ENCODE measurements at places on chromosomes 6 and 20. TPM values are rescaled to one million over a fixed set of nuclear protein-coding genes. Genes with fewer than 3 reads are reported as not detected.

The TPBG gene
- 6.3 TPM for total RNA-seq

The SRSF12 gene
- 3.2 TPM for total RNA-seq

The FYN gene
- total RNA-seq: 65.9 TPM

The SLC44A4 gene
- total RNA-seq: 6.2 TPM

The STK4 gene
- 26.0 TPM for total RNA-seq

The WFDC5 gene
- not detected for total RNA-seq

The ADGRF5 gene
- 4.7 TPM for total RNA-seq

The HLA-DRA gene
- total RNA-seq: 59.9 TPM

The COL20A1 gene
- total RNA-seq: 0.17 TPM

The ERVFRD-1 gene
- not detected for total RNA-seq

The SAMD5 gene
- total RNA-seq: 3.9 TPM

The DPPA5 gene
- total RNA-seq: not detected

DNA sequence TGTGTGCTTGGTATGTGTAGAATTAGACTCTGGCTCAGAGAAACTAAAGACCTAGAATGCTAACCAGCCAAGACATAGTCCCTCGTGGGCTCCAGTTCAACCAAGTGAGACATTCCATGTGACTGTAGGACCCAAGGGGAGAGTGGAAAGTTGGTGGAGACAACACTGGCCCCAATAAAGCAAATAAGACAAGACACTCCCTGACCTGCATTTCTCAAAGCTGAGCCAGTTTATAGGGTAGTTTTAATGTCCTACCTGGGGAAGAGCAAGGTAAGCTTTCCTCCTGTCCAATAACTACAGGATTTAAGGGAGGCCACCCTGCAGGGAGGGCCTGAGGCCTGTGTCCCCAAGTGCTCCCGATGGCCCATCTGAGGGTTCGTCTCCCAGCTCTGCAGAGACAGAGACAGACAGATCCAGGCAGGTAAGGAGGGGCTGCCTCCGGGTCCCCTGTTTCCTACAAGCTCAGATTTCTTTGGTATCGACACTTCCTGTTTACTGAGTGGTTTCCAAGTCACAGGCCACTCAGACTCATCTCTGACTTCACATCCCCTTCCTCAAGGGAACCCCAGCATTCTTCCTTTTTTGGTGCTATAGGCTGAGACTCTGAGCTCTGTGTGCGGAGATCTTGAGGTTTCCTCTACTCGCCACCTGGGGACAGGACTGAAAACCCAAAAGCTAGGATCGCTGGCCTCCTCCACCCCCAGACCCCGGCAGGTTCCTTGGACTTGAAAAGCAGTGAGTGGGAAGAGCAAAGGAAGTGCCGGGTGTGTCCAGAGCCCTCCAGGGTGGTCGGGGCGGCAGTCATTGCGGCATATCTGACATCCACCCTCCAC lies 92.4 kb downstream of the PRND start:
- DNase-seq: no peak
- no peak overlapping the region for H3K4me3 ChIP-seq
- H3K36me3 ChIP-seq: no peaks in the 10 kb centered on the region
- H3K27me3 ChIP-seq: no peaks in the 10 kb centered on the region
- peaks cover 8% of the 10 kb centered on the region for H3K4me1 ChIP-seq
- peak overlapping the region; percentile 38 for H3K27ac ChIP-seq

- no peaks in the 10 kb centered on the region for H3K36me3 ChIP-seq
- no peak for DNase-seq
- H3K4me3 ChIP-seq: no peak overlapping the region
- no peak overlapping the region for H3K27ac ChIP-seq
Measured at GRCh38 chr20:44459271-44459670, 16.4 kb upstream of the TTPAL start.

DNA sequence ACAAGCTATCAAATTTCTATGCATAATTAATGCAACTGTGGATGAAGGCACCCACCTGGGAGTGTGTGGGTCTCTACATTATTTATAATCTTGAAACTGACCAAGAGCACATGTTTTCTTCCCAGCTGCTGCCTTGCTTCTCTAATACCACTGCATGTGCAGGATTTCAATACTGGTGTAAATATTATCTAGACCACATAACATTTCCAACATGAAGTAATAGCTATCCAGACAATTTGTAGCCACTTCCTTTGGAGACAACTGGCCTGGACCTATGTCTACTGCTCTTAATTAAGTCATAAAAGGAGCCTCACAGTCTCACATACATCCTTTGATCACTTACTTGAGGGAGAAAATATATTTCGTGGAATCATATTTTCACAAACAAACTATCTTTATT lies 180.7 kb downstream of the HIVEP2 start:
- no peaks in the 10 kb centered on the region for H3K27me3 ChIP-seq
- no peak overlapping the region for H3K27ac ChIP-seq
- DNase-seq: no peak
- no peaks in the 10 kb centered on the region for H3K4me1 ChIP-seq

GRCh38 chr20:56698297-56698696 lies 69.2 kb downstream of the TFAP2C start:
- no peak overlapping the region for H3K4me3 ChIP-seq
- H3K36me3 ChIP-seq: no peaks in the 10 kb centered on the region
- DNase-seq: no peak

GRCh38 chr6:36444470-36444869 lies 1.7 kb downstream of the KCTD20 start:
- H3K27me3 ChIP-seq: no peaks in the 10 kb centered on the region
- H3K4me1 ChIP-seq: peaks cover 15% of the 10 kb centered on the region
- H3K36me3 ChIP-seq: no peaks in the 10 kb centered on the region
- H3K4me3 ChIP-seq: peak overlapping the region; percentile 78
- no peak for DNase-seq

- no peaks in the 10 kb centered on the region for H3K27me3 ChIP-seq
- H3K27ac ChIP-seq: no peak overlapping the region
- H3K4me3 ChIP-seq: no peak overlapping the region
- H3K36me3 ChIP-seq: no peaks in the 10 kb centered on the region
- no peaks in the 10 kb centered on the region for H3K4me1 ChIP-seq
Measured at GRCh38 chr6:69729870-69730449, 66.8 kb downstream of the LMBRD1 start.

DNA sequence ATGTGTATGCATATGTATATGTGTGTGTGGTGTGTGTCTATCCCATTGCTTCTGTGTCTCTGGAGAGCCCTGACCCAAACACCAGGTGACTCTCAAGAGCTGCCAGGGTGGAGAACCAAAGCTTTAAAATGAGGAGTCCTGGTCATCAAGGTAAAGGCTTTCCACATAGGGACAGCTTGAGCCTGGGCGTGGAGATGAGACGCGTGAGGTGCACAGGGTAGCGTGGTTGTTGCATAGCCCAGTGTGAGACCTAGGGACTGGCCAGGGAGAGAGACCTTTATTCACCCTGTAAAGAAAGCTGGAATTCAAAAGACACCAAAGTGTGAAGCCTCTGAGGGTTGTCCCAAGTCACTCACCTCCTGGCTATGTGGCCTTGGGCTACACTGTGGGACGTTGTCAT lies 149.1 kb downstream of the SYCP2 start:
- no peaks in the 10 kb centered on the region for H3K36me3 ChIP-seq
- H3K27me3 ChIP-seq: no peaks in the 10 kb centered on the region
- no peaks in the 10 kb centered on the region for H3K4me1 ChIP-seq
- no peak overlapping the region for H3K27ac ChIP-seq

DNA sequence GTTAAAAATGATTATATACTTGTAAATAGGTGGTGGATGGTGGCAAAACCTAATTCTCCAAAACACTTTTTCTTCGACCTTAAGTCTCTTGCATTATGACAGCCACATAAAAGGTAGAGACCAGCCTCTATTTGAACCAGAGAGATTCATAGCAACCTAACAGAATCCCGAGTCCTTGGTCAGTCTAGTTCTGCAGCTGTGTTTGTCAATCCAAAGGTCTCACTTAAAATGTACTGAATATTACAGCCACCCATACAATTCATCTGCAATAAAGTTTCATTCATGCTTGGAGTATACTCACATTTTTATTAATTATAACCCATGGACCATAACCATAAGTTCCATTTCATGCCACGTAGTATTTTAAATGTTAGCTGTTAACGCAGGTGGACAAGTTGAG lies 87.2 kb downstream of the EPM2A start:
- no peaks in the 10 kb centered on the region for H3K27me3 ChIP-seq
- no peak overlapping the region for H3K4me3 ChIP-seq
- no peak for DNase-seq
- no peaks in the 10 kb centered on the region for H3K36me3 ChIP-seq

- H3K27ac ChIP-seq: no peak overlapping the region
- no peaks in the 10 kb centered on the region for H3K36me3 ChIP-seq
- no peaks in the 10 kb centered on the region for H3K27me3 ChIP-seq
- no peaks in the 10 kb centered on the region for H3K4me1 ChIP-seq
Measured at GRCh38 chr6:102501615-102502014, 1108.1 kb downstream of the GRIK2 start.

GRCh38 chr6:139650941-139651340 lies 276.5 kb upstream of the CITED2 start:
- no peak overlapping the region for H3K4me3 ChIP-seq
- H3K36me3 ChIP-seq: no peaks in the 10 kb centered on the region
- no peak for DNase-seq
- no peak overlapping the region for H3K27ac ChIP-seq
- H3K27me3 ChIP-seq: no peaks in the 10 kb centered on the region

GRCh38 chr20:23889775-23890187 lies 10.2 kb upstream of the CST5 start:
- no peaks in the 10 kb centered on the region for H3K27me3 ChIP-seq
- no peak overlapping the region for H3K4me3 ChIP-seq
- no peak overlapping the region for H3K27ac ChIP-seq
- H3K4me1 ChIP-seq: no peaks in the 10 kb centered on the region
- DNase-seq: no peak
- no peaks in the 10 kb centered on the region for H3K36me3 ChIP-seq

DNA sequence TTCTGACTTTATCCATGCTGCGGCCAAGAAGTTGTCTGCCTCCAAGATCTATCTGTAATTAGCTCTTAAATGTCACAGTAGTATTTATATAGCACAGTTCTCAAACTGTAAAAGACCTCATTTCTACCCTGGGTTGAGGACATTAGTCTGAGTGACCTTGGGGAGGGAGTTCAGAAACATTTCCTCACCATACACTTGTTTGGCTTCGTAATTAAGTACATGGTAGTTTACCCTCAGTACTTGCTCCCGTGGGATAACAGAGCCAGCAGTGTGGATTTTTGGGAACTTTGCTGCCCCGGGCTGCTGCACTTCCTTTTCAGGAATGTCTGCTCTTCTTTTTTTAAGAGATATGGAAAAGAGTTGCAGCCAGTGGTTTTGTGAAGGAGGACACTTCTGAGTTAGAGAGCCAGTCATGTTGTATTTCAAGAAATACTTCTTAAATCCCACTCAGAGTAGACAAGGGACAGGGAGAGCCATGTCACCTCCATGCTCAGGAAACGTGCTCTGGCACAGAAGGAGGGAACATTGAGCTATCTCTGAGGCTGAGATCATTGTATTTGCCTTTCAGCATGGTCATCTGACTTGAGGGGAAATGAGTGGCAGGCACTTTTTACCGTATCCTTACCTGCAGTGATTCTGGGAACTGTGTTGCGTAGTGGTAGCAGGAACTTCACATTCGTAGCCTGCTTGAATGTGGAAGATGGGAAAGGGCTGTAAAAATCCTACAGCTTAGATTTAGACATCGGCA lies 33.6 kb downstream of the RPRD1B start:
- no peaks in the 10 kb centered on the region for H3K36me3 ChIP-seq
- DNase-seq: no peak
- H3K4me3 ChIP-seq: no peak overlapping the region
- no peaks in the 10 kb centered on the region for H3K27me3 ChIP-seq
- no peak overlapping the region for H3K27ac ChIP-seq

DNA sequence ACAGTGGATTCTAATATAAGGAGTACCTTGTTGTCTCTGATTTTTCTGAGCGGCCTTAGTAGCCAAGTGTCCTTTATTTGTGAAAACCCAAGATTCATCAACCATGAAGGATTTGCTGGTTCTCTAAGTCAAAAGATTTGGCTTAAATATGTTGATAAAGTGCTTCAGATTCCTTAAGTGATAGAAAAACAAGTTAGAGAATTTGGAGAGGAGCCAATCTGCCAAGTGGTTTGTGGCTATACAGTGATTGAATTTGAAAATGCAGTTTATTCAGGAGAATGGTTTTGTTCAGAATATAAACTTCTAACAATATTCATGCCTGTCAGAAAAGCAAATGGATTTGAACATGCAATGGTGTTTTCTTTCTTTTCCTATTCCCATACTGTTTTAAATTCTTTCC lies 54.8 kb downstream of the CAP2 start:
- no peaks in the 10 kb centered on the region for H3K27me3 ChIP-seq
- no peaks in the 10 kb centered on the region for H3K36me3 ChIP-seq
- H3K4me3 ChIP-seq: no peak overlapping the region
- no peak for DNase-seq

- no peaks in the 10 kb centered on the region for H3K36me3 ChIP-seq
- H3K4me3 ChIP-seq: no peak overlapping the region
- no peak for DNase-seq
- H3K4me1 ChIP-seq: no peaks in the 10 kb centered on the region
- H3K27ac ChIP-seq: no peak overlapping the region
Measured at GRCh38 chr6:110738899-110739365, 76.3 kb downstream of the CDK19 start.

DNA sequence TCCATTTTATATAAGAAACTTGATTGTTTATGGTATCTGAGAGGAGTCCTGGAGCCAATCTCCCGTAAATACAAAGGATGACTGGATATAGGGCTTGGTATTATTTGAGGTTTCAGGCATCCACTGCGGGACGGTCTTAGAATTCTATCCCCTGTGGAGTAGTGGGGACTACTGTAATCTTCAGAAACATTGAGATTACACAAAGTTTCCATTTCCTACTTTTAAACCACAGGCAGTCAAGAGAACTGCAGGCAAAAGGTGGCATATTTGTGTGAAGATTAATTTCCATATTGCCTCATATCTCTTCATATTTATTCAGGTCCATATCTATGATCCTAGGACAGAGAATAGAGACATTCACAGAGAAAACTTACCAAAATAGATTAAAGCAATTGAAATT lies 586.2 kb downstream of the PHF3 start:
- no peaks in the 10 kb centered on the region for H3K4me1 ChIP-seq
- H3K36me3 ChIP-seq: no peaks in the 10 kb centered on the region
- no peak overlapping the region for H3K4me3 ChIP-seq
- H3K27ac ChIP-seq: no peak overlapping the region
- DNase-seq: no peak
- H3K27me3 ChIP-seq: no peaks in the 10 kb centered on the region

DNA sequence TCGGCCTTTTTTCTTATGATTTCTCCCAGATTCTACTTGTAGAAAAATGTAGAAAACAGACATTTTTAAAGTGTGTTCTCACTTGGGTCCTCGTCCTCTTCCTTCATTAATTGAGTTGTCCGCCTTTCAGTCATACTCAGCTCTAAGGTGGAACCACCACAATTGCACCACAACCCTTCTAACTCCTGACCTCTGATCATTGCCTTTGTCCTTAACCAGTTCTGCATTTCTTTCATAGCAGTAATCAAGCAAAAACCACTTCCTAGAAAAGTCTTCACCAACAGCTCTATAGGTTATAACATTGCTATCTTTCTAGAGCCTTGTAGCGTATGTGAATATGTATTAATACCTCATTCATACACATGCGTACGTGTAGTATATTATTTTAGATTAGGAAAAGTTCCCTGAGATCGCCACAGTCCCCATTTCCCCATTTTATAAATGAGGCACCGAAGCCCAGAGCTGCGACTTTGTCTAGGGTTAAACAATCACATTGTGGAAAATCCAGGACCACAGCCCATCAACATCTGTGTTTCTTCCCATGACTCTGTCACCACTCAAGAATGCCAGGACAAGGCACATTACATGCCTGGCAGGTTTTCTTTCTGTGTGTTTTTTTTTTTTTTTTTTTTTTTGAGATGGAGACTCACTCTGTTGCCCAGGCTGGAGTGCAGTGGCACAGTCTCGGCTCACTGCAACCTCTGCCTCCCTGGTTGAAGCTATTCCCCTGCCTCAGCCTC lies 175.5 kb downstream of the BTBD3 start:
- no peaks in the 10 kb centered on the region for H3K4me1 ChIP-seq
- no peak overlapping the region for H3K27ac ChIP-seq
- no peaks in the 10 kb centered on the region for H3K27me3 ChIP-seq
- H3K4me3 ChIP-seq: no peak overlapping the region
- no peaks in the 10 kb centered on the region for H3K36me3 ChIP-seq

All from ovary (tissue), 10 donors.